ENCODE measurements at places on chromosomes 7 and 10.

DNA sequence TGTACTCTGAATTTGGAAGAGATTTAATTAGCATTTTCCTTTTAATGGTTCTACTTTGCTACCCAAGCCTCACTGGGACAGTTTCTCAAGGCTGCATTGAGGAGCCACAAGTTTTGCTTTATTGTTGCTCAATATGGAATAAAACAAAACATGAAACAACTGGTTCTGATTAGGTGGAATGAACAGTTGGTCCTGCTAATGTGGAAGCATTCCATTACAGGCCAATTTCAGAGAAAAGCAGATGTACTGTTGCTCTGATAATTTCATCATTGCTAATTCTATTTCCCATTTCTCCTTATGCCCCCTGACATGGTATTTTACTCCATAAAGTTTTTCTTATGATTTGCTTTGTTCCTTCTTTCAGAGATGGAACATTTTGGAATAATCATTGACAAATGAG, 66.0 kb upstream of the PAPSS2 start:
- DNase-seq, result no peak

- DNase-seq, result no peak
Measured at GRCh38 chr7:8117195-8117594, 144.8 kb downstream of the ICA1 start.

DNA sequence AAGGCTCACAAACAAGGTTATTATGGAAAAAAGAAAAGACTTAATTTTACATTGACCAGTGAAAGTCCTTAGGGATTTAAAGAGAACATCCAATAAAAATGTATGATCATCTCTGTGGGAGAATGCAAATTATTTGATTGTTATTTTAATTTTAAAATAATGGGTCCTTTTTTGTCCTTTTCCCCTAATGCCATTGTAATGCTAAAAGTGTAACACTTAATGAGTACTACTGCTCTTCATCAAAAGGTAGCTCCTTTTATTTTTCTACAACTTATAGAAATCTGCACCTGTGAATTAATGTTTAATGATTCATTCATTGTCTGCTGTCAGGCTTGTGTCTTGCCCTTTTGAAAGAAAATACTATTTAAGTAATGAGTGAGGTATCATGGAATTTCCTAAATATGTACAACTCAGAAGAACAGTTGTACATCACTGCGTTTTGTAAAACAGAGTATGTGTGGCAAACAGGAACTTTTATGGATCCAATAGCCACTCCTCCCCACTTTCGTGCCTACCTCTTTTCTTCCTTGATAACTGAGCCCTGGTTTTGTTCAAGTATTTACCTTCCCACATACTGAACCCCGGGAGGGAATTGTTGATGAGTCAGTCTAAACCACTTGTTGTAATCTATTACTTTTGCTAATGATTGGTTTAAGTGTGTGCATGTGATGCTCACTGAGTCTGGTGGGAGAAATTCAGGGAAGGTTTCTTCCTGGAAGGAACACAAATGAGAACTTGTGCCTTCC, 19.9 kb upstream of the TRUB1 start:
- no peak for DNase-seq

DNA sequence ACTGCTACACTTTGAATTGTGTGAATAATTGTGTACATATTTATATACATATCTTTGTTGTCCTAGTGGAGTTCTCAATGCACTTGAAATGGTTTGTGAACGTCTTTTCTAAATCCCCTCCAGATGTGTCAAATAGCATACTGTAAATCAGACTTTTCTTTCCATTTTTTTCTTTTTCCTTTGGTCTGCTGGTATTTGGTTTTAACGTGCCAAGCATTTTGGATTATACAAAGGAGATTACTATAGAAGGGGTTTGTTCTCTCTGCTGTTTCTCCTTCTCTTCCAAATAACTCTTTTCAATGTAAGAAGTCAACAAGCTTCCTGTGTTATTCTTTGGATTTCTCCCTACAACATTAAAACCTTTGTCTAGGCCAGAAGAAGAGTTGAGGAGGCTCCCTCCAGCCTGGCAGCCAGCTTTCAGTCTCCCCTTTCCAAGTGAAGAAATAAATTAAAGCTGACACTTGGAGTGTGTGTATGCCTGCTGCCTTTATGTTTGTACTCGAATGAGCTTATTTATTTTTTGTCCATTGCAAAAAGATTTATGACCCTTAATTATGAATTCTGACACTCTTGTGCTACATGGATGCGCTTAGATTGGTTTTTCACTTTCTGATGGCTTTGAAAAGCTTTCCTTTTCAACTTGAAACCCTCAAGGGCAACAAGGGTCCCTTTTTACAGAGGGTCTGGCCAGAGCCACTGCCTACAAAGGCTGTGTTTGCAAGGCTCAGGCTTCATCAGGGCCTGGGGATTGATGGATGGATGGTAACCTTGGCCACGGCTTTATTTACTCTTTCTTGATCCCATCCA, 107.8 kb downstream of the RAB18 start:
- peak; percentile 54 for DNase-seq

GRCh38 chr10:26981232-26981824, 119.0 kb downstream of the ANKRD26 start:
- no peak for DNase-seq

GRCh38 chr10:49827297-49827696, 65.2 kb upstream of the OGDHL start:
- DNase-seq, result no peak

DNA sequence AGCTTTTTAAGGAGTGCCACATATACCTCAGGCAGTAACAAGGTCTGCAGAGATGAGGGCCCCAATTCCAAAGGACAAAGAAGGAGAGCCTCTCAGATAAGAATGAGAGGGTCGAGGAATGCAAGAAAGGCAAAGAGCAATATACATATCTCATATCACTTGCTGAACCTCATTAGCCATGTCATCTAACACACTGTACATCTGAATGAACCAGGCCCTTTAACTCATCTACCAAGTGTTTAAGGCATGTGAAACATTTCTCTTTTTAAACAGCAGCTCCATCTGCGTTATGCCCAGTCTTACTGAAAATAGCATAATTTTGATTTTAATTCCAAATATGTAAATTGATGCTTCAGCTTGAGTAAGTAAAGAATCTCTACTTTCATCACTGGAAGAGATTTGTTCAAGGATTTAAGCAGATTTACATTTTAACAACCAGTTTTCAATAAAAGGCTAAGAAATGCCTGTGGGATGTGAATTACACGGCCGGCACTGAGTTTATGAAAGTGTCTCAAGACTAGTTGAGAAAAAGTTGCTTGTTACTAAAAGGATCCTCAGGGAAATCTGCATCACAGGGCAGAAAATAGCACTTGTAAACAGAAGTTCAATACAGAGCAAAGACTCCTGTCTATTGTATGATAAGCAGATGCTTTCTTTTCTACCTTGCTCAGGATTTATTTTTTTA, 123.8 kb upstream of the SLC26A5 start:
- no peak for DNase-seq

DNA sequence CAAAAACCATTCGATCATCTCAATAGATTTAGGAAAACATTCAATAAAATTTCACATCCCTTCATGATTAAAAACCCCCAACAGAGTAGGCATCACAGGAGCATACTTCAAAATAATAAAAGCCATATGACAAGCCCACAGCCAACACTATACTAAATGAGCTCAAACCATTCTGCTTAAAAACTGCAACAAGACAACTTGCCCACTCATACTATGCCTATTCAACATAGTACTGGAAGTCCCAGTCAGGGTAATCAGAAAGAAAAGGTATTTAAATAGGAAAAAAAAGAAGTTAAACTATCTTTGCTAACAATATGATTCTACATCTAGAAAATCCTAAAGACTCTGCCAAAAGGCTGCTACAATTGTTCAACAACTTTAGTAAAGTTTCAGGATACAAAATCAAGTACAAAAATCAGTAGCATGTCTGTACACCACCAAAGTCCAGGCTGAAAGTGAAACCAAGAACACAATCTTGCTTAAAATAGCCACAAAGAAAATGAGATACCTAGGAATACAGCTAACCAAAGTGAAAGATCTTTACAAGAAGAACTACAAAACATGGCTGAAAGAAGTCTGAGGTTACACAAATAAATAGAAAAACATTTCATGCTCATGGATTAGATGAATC, 882.6 kb downstream of the GRM8 start:
- no peak for DNase-seq

GRCh38 chr10:132522521-132523411, 14.8 kb upstream of the INPP5A start:
- DNase-seq, result no peak

DNA sequence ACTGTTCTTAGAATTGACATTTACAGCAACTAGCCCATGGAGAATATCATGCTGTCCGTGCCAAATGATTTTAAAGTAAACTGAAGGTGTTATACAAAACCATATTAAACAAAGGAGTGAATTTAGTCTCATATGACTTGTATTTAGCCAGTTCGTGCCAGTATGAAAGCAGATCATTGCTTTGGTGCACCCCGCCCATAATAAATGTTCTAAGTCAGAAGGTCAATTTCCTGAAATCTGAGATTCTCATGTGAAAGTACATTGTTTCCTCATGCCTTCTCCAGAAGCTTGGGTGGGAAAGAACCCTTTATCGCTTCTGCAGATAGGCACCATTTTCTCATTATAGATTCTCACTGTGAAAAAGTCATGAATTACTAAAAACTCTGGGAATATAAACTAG, 106.4 kb downstream of the CAMK1D start:
- no peak for DNase-seq

- DNase-seq, result no peak
Measured at GRCh38 chr10:106182542-106182941, 982.0 kb downstream of the SORCS1 start.

DNA sequence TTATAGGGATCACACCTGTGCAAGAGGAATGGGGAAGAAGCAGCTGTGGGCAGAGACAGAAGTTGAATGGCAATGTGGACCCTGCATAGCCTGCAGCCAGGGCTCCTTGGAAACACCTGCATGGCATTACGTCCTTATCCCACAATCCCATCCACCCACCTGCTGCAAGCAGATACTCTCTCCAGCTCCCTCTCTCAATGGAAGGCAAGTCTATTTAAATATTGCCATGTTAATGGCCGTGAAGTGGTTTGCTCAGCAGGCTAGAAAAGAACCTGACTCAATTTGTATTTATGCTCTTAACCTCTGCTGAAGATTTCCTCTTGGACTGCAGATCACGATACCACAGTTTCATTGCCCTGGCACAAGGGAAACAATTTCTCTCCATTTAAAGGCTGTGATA, 417.0 kb downstream of the TYW1 start:
- DNase-seq, result no peak

DNA sequence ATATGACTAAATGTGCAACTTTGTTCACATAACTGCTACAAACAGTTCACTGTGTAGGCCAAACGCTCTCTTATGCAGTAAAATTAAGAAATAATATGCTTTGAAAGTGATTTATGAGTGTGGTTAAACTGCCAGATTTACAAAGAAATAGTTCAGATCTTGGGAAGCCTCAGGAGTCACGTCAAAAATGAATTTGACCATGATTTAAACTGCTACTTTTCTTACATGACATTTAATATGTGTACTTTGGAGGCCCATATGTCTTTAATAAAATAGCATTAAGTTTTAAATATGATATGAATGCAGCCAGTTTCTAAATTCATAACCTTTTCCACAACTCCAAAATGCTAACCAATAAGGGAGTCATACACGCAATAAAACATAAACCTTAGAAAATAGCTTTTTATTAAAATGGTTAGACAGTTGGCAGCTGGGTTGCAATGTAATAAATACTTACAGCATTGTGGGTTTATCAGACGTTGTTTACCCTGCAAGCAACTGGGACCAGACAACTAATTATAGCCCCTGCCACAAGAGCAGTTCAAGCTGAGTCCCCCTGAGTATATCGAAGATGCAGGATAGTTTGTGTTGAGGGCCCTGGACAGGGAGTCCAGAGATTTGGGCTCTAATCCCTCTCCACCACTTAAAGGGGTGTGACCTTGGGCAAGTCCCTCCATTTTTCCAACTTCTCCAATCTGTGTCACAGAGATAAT, 640.4 kb downstream of the LRMDA start:
- DNase-seq, result peak; percentile 42

GRCh38 chr10:28684986-28685580, 7.8 kb downstream of the BAMBI start:
- no peak for DNase-seq

DNA sequence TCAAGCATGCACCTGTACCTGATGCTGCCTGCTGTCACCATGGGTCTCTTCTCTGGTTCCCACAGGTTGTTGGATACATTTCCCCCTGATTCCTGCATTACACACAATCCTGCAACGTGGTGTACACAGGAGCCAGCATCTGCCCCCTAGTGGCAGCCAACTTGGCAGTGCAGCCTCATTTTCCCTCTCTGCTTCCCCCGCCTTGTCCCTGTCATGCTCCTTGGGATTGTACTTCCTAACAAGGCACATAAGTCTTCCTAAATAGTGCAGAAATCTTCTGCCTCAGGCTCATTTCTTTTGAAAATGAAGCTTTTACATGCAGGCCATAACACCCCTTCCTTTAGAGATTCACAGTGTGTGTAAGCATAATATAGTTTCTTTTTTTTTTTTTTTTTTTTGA, 387.5 kb downstream of the CCSER2 start:
- no peak for DNase-seq

DNA sequence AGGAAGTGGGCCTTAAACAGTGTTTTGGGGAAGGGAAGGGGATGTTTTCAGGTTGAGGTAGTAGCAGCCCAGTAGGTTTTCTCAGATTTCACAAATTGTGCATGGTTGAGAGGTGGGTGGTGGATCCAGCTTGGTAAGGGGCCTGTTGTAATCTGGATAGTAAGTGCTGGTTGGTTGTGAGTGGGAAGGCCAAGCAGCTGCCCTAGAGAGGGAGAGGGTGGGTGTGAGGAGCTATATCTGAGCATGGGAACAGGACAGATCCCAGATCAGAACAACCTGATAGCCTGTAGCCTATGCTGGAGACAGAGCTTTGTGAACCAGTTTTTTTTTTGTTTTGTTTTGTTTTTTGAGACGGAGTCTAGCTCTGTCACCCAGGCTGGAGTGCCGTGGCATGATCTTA, 53.9 kb upstream of the ZMIZ2 start:
- DNase-seq, result no peak

- no peak for DNase-seq
Measured at GRCh38 chr7:503575-504111, 16.0 kb downstream of the PDGFA start.

- DNase-seq, result no peak
Measured at GRCh38 chr7:2520131-2520760, 672 bp downstream of the LFNG start.

DNA sequence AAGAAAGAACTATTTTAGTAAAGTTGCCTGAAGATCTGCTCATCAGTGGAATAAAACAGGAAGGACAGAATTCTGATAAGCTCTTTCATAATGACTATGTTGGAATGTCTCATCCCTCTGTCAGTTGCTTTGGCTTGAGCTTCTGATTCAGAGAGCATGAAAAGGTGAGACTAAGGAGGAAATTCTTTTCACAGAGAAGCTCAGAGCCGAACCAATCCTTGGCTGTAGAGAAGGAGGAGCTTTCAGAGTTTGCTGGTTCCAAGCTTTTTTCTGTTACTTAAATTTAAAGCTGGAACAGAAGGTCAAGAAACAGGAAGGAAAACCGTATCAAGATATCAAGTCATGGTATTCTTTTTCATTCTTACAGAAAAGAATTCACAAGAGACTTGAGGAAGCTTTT, 24.0 kb downstream of the GSTO2 start:
- DNase-seq, result no peak

DNA sequence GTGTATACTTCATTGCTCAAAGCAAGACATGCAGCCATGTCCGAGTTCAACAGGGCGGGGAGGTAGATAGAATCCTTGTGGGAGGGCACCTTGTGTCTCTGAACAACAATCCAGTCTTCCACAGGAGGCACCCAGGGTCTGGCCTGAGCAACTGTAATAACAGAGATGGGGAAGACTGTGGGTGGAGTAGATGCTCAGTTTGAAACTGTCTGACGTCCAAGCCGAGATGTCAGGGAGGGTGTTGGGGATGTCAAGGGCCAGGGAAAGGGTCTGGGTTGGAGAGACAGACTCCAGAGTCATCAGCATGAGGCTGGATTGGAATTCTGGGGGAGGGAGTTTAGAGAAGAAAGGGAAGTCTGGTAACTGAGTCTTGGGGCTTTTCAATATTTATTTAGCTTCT, 88.0 kb downstream of the FANK1 start:
- DNase-seq, result no peak

All from left hindlimb (tissue), 1 donor.